T-helper 1 cell (primary cell): ENCODE measurements at places on chromosomes 4 and X.

DNA sequence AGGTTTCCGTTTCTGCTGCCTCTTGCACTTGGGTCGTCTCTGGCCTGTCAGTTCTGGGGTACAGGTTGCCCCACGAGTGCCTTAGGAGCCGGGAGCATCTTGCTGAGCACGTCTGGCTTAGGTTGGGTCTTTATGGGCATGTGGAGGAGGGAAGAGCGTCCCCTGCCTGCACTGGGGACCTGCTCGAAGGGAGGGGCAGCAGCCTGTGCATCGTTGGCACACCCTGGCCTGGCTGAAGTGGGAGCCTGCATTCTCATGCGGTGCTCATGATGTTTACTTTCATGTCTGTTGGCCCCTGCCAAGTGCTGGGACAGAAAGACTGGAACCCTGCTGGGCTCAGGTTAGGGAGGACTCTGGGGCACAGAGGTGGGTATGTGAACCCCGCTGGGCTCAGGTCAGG, 23.8 kb upstream of the TADA2B start:
- DNase-seq, result no peak

DNA sequence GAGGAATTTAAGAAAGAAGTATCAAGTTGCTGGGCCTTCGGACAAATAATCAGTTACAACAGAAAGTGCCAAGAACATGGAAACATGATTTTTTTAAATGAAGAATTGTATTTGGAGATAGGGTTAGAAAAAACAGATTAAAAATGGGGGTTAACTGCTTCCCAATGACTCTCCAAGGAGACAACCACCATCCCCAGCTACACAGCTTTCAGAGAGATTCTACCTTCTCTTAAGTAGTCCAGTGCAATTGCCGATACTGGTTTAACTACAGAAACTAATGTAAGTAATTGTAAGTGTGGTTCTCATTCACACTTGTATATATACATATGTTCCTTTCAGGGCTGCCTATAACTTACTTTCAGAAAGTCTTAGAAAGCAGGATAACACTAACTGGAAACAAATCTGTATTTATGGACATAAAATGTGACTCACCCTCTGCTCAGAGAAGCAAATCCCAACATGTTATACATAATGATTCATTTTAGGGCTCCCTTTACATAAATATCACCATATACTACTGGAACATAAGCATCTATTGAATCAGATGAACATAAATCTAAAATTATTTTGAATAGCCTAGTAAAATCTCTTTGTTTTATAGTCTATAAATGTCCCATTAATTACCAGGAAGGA, 248.9 kb upstream of the UGT8 start:
- DNase-seq, result no peak

GRCh38 chr4:3283916-3284315, 8.9 kb upstream of the RGS12 start:
- no peak for DNase-seq

DNA sequence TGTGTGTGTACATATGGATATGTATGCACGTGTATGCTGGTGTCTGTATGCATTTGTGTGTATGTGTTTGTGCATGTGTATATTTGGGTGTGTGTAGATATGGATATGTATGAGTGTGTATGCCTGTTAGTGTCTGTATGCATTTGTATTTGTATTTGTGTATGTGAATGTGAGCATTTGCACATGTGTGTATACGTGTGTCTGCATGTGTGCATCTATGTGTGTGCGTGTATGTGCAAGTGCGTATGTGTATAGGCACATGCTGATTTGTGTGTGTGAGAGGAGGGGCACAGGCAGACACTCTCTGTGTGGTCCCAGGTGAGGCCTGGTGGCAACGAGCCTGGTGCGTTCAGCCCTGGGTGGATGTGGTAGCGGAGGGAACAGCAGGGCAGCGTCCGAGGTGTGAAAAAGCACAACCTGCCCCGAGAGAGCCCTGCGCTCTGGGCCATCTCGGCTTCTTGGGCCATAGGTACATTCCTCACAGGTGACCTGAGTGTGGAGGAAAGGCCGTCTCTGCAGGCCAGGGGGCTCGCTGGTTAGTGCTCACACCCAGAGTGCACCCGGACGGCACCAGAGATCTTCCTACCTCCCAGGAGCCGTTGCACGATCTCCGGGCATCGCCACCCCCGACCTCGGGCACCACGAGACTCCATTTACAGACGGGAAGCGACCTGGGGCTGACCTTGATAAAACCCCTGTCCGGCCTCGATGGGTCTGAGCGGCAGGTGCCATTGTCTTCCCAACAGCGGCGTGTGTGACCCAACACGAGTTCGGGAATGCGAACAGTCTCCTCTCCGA, 45.0 kb downstream of the ASMT start:
- DNase-seq, result no peak

DNA sequence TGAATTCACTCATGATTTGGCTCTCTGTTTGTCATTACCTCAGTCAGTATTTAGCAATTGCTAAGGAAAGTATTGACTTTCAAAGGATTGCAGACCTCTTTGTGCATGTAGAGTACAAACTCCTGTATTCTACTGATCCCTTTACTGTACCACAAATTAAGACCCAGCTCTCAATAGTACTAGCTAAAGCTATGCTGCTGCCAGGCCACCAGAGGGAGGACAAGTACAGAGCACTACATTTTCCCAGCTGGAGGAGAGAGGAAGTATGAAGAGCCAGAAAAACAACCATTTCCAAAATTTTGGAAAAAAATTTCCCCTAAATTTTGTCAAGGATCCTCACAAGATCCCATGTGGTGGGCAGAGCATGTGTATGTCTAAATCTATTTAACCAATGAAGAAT, 175.0 kb upstream of the MTMR8 start:
- no peak for DNase-seq

DNA sequence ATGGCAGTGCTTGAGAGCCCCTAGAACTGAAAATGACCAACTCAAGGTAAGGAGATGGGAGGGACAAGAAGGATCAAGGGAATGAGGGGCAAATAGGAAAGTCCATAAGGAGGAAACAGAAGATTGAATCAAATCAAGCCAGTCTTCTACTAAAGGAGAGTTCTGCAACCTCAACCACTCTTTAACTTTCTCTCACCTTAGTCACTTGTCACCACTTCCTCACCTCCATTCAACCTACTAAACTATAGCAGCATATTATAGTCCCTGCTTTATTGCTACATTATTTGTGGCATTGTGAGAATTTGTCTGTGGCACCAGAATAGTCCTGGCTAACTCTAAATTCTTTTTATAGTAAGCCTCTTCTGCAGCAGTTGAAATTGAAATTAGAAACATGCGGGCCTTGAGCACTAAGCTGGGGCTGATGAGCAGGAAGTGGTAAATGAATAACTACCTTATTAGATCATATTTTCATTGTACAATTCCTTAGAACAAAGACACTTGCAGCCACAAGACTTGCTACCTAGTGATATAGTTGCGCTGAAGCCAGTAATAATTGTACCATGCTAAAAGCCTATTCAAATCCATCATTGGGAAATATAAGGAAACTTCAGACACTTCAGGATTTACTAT, 336.9 kb downstream of the ZNF674 start:
- DNase-seq, result no peak

- no peak for DNase-seq
Measured at GRCh38 chr4:139961344-139961946, 192.5 kb downstream of the MAML3 start.

- DNase-seq, result no peak
Measured at GRCh38 chr4:7208509-7209451, 16.4 kb downstream of the SORCS2 start.

DNA sequence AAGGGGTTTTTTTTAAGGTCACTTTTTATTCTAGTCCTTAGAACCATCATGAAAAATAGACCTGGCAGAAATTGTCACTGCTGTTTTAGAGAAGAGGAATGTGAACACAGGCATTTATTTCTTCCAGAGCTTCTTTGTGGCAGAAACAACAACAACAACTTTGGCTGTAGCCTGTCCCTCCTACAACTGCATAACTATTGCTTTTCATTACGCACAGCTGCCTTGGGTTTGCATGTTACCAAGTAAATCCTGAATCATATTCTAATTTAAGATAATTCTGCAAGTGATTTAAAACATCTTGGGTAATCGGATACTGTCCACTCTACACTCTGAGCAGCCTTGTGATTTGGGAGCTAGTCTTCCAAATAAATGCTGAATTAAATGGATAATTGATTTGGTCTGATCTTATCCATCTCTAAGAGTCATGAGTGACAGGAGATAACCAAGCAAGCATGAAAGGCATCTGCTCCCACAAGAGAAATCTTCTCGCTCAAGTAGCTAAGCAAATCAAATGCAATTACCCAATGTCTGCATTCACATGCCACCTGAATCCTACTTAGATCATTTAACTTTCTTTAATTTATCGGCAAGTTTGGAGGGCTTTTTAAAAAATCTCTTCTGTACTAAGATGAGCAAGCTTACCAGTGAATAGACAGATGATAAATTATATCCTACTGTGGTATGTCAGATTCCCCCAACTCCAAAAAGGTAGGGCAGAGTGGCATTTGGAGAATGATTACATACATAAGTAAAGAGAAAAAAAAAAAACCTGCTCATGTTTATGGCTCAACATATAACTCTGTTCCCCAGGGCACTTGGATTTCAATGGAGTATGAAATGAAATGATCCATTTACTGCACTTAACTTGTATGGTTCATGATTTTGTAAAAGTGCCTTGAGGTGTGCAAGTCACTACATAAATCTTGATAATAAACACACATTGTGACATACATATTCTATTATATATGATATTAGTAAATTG, 73.6 kb downstream of the EGF start:
- no peak for DNase-seq

DNA sequence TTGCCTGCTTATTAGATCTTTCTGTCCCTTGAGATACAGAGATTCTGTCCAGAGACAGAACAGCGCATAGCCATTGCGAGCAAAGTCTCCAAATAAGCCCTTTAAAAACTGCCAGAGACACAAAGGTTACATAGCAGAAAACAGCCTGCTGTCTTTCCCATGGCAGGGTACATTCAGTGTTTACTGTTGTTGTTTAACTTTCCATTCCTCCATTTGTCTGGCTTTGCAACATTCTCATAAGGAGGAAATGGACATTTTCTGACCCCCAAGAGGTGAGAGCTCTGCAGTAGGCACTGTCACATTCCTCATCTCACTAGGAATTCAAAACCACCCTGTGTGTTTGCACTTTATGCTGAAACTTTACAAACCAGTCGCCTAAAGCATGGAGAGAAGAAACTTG, 48.3 kb downstream of the PDE5A start:
- DNase-seq, result no peak

GRCh38 chr4:8671712-8672290, 79.2 kb downstream of the CPZ start:
- no peak for DNase-seq

GRCh38 chr4:2660596-2661211, 95.4 kb downstream of the TNIP2 start:
- DNase-seq, result no peak

DNA sequence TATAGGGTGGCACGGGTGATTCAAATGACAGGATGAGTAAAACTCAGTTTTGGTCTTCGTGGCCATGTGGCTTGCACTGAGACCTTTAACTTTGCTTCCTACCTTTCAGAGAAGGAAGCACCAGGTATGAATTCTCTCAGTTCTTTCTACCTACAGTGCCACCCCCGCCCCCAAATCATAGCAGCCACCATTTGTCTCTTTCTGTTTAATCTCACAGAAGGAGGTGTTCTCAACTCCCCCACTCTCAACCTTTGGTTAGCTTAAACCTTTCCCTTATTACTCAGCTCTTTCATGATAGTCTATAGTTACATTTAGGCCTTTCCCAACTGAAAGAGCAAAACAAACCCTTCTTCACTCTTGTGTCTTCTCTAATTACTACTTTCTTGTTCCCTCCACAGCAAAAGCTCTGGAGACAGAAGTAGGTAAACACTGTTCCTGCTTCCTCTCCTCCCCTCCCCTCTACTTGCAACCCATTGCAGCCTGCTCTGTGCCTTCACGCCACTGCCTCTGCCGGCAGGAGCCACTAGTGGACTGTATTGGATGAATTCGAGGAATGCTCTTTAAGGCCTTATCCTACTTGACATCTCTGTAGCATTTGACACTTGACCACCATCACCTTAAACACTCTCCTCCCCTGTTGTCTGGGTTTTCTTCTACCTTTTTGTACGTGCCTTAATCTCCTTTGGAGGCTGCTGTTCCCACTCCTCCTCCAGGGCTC, 123.7 kb downstream of the AFF1 start:
- DNase-seq, result no peak

- DNase-seq, result no peak
Measured at GRCh38 chrX:120251471-120252011, 929 bp downstream of the ZBTB33 start.

- DNase-seq, result no peak
Measured at GRCh38 chr4:86908251-86908657, 16.0 kb upstream of the C4orf36 start.

GRCh38 chr4:188439641-188440311, 300.5 kb downstream of the TRIML1 start:
- DNase-seq, result no peak

DNA sequence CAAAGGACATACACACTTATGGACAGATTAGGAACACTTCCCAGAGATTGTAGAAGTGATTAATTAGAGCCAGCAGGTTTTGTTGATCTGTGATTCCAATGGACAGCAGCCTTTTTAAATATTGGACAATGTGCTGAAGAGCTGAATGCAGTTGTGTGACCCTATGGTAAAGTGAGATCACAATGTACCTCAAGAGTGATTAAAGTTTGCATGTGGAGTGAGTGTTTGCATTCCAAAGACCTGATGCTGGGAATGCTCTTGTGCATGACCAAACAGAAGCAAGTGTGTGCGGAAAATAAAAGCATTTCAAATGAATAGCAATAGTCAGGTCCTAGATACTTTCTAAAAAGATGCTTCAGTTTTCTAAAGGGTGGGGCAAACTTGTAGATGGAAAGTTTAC, 154.1 kb downstream of the BANK1 start:
- DNase-seq, result no peak

GRCh38 chr4:4781936-4782707, 77.3 kb upstream of the MSX1 start:
- no peak for DNase-seq
